ENCODE measurements at places on chromosomes 11 and 22.

GRCh38 chr11:66686100-66686785 is 8.6 kb upstream of the RBM4B start:
- no peak for DNase-seq

DNA sequence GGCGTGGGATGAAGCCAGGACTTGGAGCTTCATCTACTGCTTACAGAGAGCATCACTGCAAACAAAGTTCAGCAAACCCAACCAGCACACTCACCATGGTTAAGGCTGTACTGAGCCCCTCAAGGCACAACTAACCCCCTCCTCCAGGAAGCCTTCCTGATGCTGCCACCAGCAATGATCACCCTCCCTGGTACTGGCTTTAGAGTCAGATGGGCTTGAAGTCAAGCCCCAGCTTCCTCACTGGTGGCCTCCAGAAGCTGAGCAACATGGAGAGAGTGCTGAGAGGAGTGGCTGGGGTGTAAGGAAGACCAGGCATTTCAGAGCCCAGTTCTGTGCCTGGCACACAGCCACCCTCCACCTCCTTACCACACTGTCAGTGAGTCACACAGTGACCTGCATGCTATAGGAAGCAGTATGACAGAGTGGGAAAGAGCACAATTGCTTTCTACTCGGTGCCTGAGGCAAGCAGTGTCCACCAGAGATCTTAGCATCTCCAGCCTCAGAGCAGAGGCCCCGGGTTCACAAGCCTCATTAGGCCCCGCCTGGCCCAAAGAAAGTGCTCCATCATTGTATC is 24.7 kb upstream of the BAIAP2L2 start:
- DNase-seq = no peak

DNA sequence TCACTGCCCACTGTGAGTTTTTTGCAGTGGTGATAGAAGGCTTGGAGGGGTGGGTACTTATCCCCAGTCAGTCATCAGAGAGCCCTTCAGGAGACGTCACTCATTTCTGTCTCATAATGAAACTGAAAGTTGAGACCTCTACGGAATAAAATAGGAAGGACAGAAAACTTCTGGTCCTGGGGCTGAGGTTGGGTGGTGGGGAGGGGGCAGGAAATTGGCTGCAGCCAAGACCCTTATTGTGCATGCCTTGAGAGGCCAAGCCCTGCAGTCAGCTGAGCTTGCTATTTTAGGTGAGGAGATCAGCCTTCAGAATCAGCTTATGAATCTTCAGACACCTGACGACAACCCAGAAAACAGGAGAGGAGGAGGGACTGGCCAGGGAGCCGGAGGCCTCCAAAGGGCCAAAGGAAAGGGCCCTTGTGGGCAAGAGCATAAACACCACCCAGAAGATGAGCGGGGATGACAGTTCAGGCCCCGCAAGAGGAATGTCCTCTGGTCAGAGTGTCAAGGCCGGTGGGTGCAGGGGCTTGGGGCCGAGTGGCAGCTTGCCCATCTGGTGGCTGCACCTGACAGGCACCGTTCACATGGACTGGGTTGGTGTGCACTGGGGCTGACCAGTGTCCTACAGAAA is 17.9 kb upstream of the ADA2 start:
- no peak for DNase-seq

DNA sequence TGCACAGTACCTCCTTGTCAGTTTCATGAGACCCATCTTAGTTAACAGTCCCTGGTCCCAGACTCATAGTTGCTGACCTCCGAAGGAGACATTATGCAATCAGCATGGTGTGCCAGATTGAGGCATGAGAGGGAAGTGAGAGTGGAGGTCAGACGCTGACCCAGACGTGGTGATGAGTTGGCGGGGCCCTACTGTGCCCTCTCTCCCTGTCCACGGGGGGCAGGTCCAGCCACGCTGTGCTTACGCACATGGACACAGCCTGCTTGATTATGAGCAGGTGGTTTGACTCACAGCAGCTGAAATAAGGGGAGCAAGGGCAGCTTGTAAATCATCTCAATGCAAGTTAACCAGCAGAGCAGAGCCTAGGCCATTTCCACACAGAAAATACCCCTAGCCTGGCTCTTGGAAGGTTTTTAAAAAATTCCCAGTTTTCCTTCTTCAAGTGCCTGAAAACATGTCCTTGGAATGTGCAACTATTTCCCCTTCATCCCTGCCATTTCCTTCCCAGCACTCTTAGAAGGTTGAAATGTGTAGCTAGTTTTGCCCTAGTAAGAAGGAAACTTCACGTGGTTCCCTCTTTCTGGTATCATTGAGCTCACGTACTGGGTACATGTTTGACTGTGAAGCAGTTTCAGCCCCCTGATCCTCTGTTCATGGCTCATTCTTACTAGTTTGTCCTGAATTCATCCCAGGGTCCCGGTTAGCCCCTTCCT is 122.6 kb upstream of the SORL1-AS1 start:
- DNase-seq = no peak

- no peak for DNase-seq
Observed at GRCh38 chr22:23499845-23500500, 80.1 kb downstream of the IGLL1 start.

- DNase-seq = no peak
Observed at GRCh38 chr11:58506935-58507334, 970 bp downstream of the OR5B21 start.

All from iPS-NIHi11 (cell line).